Activated T-cell treated with anti-CD3 and anti-CD28 coated beads, Interleukin-2, amount 50 U/mL, for 72 hours (primary cell): ENCODE measurements at places on chromosomes 2 and 18. TPM values are rescaled to one million over a fixed set of nuclear protein-coding genes. Genes with fewer than 3 reads are reported as not detected.

MAP2 gene
- 0.31 TPM for total RNA-seq

AOX1 gene
- total RNA-seq, result 0.83 TPM

CYP26B1 gene
- not detected for total RNA-seq

PCGF1 gene
- 46.9 TPM for total RNA-seq

TMEM169 gene
- 1.6 TPM for total RNA-seq

DNA sequence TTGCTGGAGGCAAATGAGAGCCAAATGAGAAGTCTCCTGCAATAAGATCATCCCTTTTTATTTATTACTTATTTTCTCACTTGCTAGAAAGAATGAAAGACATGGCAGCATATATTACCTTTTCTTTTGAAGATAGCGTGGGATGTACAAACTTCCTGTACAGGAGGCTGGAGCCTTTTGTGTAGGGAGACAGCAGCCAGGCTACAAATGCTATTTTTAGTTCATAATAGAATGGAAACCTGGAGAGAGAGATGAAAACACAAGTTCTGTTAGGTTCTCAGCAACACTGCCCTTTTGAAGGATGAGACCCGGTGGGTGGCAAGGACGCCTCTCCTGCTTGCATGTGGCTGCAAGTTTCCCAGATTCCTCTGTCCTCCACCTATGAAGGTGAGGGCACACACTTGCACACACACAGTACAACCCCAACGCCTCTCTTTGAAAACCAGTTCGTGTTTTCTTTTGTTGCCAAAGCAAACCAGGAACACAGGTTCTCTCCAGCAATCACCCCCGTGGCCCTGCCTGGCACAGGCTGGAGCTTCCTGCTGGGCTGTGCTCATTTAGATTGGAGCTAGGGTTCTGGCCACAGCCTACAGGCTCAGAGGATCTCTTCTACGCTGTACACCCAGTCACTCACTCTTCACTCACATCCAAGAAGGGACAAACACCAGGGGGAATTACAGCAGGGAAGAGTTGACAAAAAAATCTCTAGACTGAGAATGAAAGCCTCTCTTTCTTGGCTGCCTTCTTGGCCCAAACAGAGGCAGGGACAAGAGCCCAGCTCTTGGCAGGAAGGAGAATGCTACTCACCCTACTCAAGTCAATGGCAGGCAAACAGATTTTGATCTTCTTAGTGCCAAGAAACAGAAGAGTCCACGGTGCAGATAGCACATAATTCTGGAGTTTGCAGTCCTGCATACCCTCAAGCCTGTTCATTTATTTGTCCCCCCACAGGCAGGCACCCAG lies 55.6 kb downstream of the MRPL35 start:
- no peak overlapping the region for H3K27ac ChIP-seq
- H3K4me3 ChIP-seq, result no peak overlapping the region
- no peaks in the 10 kb centered on the region for H3K36me3 ChIP-seq
- DNase-seq, result no peak
- no peaks in the 10 kb centered on the region for H3K4me1 ChIP-seq

GRCh38 chr2:217614498-217614897 lies 388.3 kb downstream of the TNS1 start:
- no peaks in the 10 kb centered on the region for H3K27me3 ChIP-seq
- peaks cover 1% of the 10 kb centered on the region for H3K36me3 ChIP-seq
- H3K4me3 ChIP-seq, result no peak overlapping the region
- DNase-seq, result peak; percentile 19

DNA sequence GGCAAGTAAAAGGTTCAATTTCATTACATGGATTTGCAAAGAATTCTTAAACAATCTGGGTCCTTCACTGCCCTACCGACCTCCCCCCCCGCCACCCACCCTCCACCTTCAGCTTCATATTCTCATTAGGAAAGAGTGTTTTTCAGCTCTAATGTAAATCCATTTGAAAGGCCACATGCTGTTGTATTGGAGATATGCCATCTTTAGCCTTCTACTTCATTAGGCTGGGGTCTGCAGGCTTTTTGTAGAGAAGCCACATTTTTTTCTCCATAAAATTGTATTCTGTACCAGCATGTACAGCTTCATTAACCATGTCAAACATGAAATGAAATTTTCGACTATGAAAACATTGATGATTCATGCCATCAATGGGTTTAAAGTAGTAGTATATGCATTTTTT lies 42.8 kb upstream of the THUMPD2 start:
- H3K27ac ChIP-seq, result no peak overlapping the region
- H3K36me3 ChIP-seq, result no peaks in the 10 kb centered on the region
- H3K27me3 ChIP-seq, result peaks cover 10% of the 10 kb centered on the region
- DNase-seq, result no peak

DNA sequence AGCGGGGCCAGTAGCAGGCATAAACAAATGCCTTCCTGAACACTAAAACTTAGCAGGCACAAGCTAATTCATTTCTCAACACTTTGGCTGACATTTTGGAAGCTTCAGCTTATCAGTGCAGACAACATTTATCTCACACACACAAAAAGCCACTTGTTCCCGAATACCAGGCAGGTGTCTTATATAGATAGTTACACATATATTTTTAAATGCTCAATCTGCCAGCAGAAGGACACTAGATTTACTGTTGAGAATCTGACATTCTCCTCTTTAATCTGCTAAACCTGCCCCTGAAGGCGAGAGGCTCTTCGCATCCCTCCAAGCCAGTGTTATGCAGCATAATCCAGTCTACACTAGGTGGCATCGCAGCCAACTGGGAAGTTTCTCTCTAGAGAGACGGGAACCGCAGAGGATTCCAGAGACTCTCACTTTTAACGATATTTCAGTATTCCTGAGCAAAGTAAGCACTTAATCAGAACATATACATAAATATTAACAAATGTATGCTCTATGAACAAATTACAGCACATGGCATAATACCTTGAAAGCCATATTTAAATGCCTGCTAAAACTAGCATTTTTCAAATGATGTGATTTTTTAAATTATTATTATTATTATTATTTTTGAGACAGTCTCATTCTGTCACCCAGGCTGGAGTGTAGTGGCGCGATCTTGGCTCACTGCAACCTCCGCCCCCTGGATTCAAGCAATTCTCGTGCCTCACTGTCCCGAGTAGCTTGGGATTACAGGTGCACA lies 90.2 kb upstream of the SCG2 start:
- no peak overlapping the region for H3K27ac ChIP-seq
- no peak overlapping the region for H3K4me3 ChIP-seq
- peaks cover 25% of the 10 kb centered on the region for H3K27me3 ChIP-seq
- no peak for DNase-seq

GRCh38 chr2:80255918-80256781 lies 48.4 kb downstream of the LRRTM1 start:
- no peaks in the 10 kb centered on the region for H3K27me3 ChIP-seq
- H3K4me1 ChIP-seq, result no peaks in the 10 kb centered on the region
- H3K27ac ChIP-seq, result no peak overlapping the region
- no peak overlapping the region for H3K4me3 ChIP-seq
- no peak for DNase-seq
- H3K36me3 ChIP-seq, result no peaks in the 10 kb centered on the region

DNA sequence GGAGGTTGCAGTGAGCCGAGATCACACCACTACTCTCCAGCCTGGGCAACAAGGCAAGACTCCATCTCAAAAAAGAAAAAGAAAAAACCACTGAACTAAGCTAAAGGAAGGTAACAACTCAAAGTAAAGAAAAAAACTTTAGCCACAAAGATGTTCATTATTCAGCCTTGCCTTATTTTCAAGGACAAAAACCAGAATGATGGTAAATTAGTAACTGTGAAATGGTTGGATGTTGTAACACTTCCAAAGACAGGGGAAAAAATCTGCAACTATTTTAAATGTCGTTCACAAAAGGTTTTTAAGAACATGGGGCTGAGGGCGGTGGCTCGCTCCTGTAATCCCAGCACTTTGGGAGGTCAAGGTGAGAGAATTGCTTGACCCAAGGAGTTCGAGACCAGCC lies 10.1 kb downstream of the ADAM17 start:
- H3K27ac ChIP-seq, result no peak overlapping the region
- no peak overlapping the region for H3K4me3 ChIP-seq
- peaks cover 65% of the 10 kb centered on the region for H3K4me1 ChIP-seq
- peaks cover 1% of the 10 kb centered on the region for H3K36me3 ChIP-seq
- H3K27me3 ChIP-seq, result no peaks in the 10 kb centered on the region

DNA sequence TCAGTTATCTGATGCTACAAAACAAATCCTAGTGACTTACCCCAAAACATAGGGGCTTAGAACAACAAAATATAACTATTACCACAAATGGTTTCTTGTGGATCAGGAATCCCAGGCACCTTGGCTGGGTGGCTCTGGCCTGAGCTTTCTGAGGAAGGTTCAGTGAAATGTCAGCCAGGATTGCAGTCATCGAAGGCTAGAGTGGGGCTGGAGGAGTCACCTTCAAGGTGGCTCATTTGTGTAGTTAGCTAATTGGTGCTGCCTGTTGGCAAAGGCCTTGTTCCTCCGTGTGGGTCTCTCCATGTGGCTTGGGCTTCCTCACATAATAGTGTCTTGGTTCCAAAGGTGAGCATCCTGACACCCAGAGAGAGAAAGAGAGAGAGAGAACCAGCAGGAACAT lies 57.4 kb downstream of the COPS8 start:
- H3K36me3 ChIP-seq, result peaks cover 12% of the 10 kb centered on the region
- no peak for DNase-seq
- no peak overlapping the region for H3K27ac ChIP-seq
- H3K4me1 ChIP-seq, result no peaks in the 10 kb centered on the region

DNA sequence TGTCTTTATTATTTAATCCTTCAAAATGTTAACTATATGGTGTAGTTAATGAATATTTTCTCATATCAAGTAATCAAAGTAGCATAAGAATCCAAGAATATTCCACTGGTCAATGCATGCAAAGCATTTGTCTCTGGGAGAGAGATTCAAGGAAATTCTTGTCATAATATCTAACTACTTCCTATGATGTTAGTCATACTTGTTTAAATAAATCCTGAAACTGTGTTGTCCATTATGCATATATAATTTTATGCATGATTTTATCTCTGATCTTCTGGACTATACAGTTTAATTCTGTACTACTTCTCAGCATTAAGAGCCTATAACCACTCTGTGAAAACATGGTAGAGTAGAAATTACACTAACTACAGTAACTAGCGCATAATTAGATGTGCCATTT lies 388.3 kb downstream of the NR4A2 start:
- no peak overlapping the region for H3K4me3 ChIP-seq
- H3K27me3 ChIP-seq, result no peaks in the 10 kb centered on the region
- no peak for DNase-seq
- no peaks in the 10 kb centered on the region for H3K36me3 ChIP-seq
- H3K4me1 ChIP-seq, result no peaks in the 10 kb centered on the region

- H3K27me3 ChIP-seq, result no peaks in the 10 kb centered on the region
- DNase-seq, result no peak
- H3K36me3 ChIP-seq, result no peaks in the 10 kb centered on the region
- no peak overlapping the region for H3K27ac ChIP-seq
Measured at GRCh38 chr2:157938556-157938955, 62.4 kb upstream of the ACVR1 start.

- no peaks in the 10 kb centered on the region for H3K27me3 ChIP-seq
- DNase-seq, result peak; percentile 29
- no peak overlapping the region for H3K27ac ChIP-seq
- peaks cover 29% of the 10 kb centered on the region for H3K4me1 ChIP-seq
- no peaks in the 10 kb centered on the region for H3K36me3 ChIP-seq
- no peak overlapping the region for H3K4me3 ChIP-seq
Measured at GRCh38 chr2:127355407-127356008, 32.3 kb downstream of the MAP3K2 start.

- no peaks in the 10 kb centered on the region for H3K4me1 ChIP-seq
- H3K36me3 ChIP-seq, result no peaks in the 10 kb centered on the region
- peak overlapping the region; percentile 57 for H3K4me3 ChIP-seq
- peak; percentile 14 for DNase-seq
- H3K27me3 ChIP-seq, result peaks cover 6% of the 10 kb centered on the region
- H3K27ac ChIP-seq, result no peak overlapping the region
Measured at GRCh38 chr2:38146907-38147307, 71.0 kb upstream of the CYP1B1 start.

GRCh38 chr18:79600141-79600540 lies 79.5 kb upstream of the CTDP1 start:
- H3K4me1 ChIP-seq, result no peaks in the 10 kb centered on the region
- DNase-seq, result no peak
- peaks cover 14% of the 10 kb centered on the region for H3K27me3 ChIP-seq
- no peaks in the 10 kb centered on the region for H3K36me3 ChIP-seq

DNA sequence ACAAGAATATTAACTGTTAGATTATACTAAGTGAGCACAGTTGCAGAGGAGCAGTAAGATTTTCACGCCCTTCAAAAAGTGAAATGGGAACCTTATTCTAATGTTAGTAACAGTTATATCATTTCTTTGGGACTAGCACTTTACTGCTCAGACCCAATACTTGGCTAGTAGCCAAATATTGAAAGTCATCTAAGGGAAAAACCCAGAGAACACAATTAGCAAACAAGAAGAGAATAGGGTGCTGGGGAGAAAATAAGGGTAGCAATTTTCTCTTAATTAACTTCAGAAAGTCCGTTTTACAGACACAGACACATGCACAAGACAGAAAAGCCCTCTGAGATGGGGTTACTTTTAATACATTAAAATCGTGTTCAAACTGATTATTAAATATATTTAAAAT lies 71.8 kb downstream of the ID2 start:
- no peaks in the 10 kb centered on the region for H3K27me3 ChIP-seq
- no peak for DNase-seq
- H3K4me1 ChIP-seq, result peaks cover 6% of the 10 kb centered on the region
- no peak overlapping the region for H3K27ac ChIP-seq

DNA sequence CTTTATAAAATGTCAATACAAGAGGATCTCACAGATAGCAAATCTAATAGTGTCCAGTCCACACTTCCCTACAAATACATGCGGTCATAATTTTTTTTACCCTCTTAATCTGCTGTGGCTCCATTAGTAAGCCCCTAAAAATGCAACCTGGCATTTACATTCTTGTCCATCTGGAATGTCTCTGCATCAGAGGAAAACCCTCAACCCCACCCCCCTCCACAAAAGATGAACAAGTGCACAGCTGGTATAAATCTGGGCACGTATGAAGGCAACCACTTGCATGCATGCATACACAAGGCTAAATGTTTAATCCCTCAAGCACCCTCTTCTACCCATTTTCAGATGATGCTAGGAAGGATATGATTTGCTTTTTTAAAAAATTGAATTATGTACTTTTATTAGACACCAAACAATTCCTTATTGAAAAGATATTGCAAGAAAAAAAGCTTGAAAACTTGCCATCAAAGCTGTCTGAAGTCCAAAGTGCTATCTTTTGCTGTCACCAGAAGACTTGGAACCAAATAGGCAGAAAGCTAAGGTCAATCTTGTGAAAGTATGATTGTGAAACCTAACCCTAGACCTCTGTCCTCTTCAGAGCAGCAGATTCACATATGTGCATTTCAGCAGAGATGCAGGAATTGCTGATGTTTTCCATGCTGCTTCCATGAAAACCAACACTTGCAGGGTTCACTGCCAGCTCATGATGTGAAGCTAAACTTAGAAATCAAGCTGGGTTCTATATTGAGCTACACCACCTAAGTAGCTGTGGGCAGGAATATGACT lies 39.0 kb downstream of the IRS1 start:
- H3K27ac ChIP-seq, result no peak overlapping the region
- H3K27me3 ChIP-seq, result no peaks in the 10 kb centered on the region
- H3K4me1 ChIP-seq, result peaks cover 10% of the 10 kb centered on the region
- no peak for DNase-seq
- no peak overlapping the region for H3K4me3 ChIP-seq

GRCh38 chr2:22283436-22283835 lies 1101.5 kb upstream of the KLHL29 start:
- no peak overlapping the region for H3K4me3 ChIP-seq
- H3K27me3 ChIP-seq, result no peaks in the 10 kb centered on the region
- H3K4me1 ChIP-seq, result no peaks in the 10 kb centered on the region
- DNase-seq, result no peak
- H3K27ac ChIP-seq, result no peak overlapping the region
- H3K36me3 ChIP-seq, result no peaks in the 10 kb centered on the region
